ENCODE measurements at places on chromosomes 1 and 21.

DNA sequence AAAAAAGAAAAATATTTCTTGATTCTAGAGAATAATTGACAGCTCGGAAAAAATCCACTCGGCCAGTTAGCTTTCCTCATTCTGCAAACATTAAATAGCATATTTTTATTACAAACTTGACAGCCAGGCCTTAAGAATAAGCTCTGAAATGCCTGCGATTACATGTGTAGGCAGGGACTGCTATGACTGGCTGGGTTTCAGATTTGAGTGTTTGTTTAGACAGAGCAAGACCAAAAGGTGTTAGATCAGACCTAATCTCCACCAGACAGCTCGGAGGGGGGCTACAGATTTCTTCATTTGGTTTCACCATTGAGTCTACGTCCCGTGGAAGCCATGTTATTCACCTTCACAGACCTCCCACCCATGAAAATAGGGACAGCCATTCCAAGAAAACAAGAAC lies 192.1 kb upstream of the ADAMTS5 start:
- no peak for DNase-seq

DNA sequence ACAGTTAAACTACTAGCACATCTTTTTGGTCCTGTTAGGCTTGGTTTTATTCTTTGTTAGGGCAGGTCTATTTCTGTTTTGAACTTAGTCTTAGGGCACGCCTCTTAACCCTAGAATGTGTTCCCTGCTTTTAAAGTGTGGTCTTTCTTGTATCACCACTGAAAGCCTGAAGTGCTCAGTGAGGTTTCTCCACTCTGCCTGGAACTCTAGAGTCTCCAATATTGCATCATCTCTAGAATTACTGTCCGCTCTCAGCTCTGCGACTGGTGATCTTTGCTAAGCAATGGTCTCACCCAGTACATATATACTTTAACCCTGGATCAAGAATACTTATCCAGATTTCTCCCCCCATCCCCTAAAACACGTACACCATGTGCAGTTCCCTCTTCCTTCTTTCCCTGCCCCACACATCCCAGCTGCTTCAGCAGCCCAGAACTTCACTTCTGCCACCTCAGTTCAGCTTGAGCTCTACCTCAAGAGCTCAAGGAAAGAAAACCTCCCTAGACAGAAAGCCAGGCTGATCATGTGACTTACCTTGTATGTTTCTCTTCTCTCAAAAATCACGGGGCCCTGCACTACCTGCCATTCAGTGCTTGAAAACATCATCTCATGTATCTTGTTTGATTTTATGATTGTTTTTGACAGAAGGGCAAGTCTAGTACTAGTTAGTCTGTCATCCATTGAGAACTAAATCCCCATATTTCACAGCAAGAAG lies 59.9 kb downstream of the TENT5C start:
- DNase-seq = no peak

DNA sequence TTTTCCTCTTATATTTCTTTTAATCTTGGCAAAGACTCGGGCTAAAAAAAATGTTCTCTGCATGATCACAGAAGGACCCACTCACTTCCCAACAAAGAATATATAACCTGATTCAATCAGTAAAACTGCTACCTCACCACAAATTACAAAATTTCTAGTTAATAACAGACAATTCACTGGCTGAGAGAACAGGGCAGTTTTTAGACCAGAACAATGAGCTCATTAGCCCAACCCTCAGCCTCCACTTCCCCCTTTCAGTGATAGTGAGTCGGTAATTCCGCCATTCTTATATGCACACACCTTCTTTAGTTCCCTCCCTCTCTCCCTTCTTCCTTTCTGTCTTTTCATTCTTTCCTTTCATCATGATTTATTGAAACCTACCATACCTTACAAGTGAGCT lies 8.9 kb downstream of the SIPA1L2 start:
- no peak for DNase-seq

DNA sequence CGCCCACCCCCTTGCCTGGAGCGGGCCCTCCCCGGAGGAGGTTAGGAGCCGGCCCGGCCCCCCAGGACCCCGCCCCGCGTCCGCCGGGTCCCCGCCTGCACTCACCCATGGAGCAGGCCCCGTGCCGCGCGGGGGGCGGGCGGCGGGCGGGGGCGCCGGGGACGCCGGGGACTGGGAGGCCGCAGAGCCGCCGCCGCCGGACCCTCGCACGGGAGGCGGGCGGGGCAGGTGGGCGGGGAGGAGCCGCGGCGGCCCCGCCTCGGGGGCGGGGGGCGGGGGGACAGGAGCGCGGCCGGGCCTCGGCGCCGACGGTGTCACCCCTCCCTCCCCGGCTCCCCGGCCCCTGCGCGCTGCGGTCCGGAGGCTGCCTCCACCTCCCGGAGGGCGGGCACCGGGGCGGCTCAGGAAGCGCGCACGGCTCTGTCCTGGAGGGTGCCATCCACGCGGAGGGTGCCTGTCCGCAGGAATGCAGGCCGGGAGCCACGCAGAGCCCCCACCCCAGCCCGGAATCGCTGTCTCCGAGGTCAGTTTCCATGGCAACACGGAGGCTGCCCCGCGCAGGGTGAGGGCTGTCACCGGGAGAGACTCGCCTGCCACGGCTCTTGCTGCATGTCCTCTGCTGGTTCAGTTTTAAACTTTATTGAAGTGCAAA lies 5.9 kb upstream of the PLEKHG5 start:
- no peak for DNase-seq

DNA sequence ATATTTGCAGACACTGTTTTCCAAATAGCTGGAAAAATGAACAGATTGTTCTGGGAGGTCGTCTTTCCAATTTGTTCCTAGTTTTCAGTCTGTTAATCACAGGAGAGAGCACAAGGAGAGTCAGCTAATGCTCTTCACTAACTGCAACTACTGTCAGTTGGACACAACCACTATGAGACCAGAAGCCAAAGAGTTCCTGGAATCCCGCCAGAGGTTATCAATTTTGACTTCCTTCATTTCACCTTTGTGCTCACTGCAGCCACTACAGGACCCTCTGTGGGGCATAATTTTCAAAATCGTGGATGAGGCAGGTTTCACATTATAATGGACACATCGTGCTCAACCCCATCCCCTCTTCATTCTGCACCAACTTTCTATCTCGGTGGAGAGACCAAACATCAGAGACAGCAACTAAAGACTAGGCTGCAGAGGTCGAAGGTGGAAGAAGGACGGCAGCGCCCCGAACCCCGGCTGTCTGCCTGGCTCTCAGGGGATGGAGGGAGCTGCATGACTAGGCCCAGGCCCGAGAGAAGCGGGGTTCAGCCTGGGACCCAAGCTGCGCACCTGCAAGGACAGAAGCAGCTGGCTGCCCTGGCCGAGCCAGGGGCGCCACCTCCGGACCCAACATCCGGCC lies 602 bp downstream of the KIAA0319L start:
- DNase-seq = no peak

GRCh38 chr1:53500204-53501064 lies 41.2 kb downstream of the DMRTB1 start:
- DNase-seq = no peak

GRCh38 chr1:160221089-160221488 lies 15.9 kb downstream of the PEA15 start:
- DNase-seq = no peak

DNA sequence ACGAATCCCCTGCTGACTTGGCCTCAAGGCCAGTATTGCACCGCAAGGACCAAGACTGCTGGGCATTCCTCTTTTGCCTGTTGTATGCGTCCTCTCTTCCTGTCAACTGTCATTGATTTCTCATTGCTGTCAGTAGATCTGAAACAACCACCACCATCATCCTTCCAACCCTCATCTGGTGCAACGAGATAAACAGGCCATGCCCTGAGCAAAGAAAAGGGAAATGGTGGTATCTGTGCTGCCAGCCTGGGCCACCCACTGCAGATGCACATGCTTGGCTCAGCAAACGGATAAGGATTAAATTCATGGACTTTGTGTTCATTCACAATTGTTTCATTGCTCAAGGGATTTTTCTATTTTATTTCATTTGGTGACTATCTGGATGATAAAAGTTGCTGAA lies 13.6 kb downstream of the OXCT2 start:
- DNase-seq = no peak

DNA sequence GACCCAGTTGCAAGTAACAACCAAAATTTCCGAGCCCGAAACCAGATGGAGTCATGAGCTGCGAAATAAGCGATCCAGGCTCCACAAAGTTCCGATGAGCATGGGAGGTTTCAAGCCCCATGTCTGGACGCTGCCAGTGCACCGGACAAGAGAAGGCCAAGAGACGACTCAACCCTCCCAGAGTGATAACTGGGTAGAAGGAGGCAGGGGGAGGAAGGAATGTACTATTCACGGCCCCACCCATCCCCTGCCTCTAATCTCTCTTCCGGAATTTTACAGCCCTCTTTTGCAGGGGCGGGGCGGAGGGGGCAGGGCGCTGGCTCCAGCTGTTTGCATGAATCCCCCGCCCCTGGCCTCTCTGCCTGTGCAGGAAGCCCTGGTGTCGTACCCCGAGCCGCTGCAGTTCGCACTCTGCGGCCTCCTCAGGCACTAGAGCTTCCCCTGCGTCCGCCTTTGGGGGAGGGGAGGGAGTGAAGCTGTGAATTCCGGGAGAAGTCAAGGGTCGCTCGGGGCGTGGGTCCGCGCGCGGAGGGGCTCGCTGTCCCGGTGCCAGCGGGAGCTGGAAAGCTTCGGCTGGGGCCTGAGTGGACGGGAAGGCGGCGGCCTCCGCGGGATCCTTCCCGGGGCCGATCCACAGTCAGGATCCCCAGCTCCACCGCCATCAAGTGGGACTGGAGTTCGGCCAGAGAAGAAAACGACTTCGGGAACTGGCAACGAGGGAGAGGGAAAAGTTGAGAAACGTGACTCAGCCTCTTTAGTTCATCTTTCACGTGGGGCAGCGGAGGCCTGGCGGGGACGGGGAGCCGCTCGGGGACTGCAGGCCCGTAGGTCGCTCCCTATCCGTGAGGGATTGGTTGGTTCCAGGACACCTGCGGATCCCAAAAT lies 6.3 kb upstream of the PTP4A2 start:
- DNase-seq = no peak

- no peak for DNase-seq
Measured at GRCh38 chr1:12581179-12581578, 36.8 kb downstream of the DHRS3 start.

Data from cortex of kidney (tissue), 1 donor.